B cell (primary cell): ENCODE measurements at places on chromosomes 7 and 10.
A peak's percentile ranks its signal among the peaks of the same experiment; 100 is the strongest.

- DNase-seq: no peak
Measured at GRCh38 chr7:34453150-34453549, 204.9 kb upstream of the NPSR1 start.

GRCh38 chr7:97022491-97023306 lies 1.9 kb downstream of the DLX5 start:
- DNase-seq: no peak

GRCh38 chr10:14751014-14751896 lies 23.4 kb downstream of the FAM107B start:
- peak; percentile 85 for DNase-seq

GRCh38 chr7:135960709-135961451 lies 16.3 kb downstream of the MTPN start:
- no peak for DNase-seq

- DNase-seq: no peak
Measured at GRCh38 chr7:85659364-85659763, 472.5 kb upstream of the SEMA3D start.

DNA sequence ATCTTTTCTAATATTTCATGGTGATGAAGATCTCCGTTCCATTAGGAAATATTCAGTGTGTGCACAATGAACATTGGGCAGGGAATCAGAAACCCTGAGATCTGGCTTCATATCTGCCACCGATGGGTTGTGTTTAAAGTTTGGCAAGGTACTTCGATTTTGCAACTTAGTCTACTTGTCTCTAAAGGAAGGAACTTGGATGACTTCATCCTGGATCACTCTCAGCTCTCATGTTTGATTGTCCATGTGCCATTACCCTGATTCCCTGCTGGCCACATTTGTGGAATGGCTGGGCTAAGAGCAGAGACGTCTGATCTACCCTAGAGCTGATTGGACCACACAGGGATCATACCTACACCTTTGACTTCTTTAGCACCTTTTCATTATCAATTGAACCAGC lies 177.0 kb upstream of the KMT2E start:
- DNase-seq: no peak

- DNase-seq: no peak
Measured at GRCh38 chr7:127810696-127811660, 159.0 kb downstream of the SND1 start.

DNA sequence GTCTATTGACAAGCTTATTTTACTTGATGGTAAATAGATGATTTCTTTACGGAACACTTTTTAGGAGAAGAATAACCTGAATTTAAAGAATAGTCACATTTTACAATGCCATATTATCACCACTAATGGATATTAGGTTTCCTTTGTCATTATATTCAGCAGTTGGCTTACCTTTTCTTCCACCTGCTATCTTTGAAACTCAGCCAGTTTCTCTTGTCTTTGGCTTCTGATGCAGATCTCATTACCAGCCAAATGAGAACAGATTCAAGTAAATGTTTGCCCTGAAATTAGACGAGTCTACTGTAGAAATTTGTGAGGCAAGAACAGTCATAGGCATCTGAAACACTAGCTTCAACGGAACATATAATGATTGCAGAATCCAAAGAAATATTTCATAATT lies 85.5 kb upstream of the OIT3 start:
- DNase-seq: no peak

DNA sequence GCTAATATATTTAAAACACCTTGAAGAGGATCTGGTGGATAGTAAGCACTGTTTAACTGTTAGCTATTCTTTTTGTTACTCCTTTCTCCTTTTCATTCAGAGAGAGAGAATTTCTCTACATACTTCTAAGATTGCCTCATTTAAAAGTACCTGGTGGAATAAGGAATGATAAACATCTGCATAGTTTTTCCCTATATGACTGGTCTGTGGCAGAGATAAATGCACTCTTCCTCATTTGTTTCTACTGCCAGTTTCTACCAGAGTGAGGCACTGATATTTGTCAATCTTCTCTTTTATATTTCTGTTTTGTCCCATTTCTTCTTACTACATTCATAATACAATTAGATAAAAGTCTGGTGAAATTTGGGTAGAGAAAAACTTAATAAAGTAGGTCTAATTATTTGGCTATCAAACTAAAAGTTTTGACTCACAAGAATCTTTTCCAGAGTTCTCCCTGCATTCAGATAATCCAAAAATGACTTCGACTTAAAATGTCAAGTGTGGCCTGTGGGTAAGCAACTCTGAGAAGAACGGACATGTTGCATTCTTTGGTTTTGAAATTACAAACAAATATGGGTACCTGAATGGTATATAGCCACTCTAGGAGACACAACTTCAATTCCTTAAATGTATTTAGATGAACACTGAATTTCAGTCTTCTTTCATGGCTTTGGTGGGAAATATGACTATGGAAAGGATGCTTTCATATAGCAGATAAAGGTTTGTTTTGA lies 38.8 kb downstream of the RNLS start:
- no peak for DNase-seq

- DNase-seq: no peak
Measured at GRCh38 chr10:93103953-93104352, 30.3 kb downstream of the CYP26A1 start.

DNA sequence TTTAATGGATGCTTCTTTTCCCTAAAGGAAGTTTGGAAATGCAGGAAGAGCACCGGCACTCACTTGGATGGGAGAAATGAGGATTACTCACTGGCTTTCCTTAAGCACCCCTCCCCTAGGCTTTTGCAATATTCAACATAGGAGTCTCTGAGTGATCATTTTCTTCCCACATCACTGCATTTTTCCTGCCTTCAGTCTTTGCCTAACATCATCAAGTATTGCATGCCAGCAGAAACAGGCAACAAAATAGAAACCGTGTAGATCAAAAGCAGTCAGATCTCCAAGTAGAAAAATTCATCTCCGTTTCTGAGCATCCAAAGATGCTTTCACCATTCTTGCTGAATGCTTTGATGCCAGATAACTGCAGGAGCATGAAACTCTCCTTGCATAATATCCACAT lies 119.9 kb downstream of the ADCYAP1R1 start:
- no peak for DNase-seq

GRCh38 chr10:104262055-104262454 lies 6.9 kb upstream of the GSTO2 start:
- DNase-seq: no peak

GRCh38 chr7:127959770-127960169 lies 71.5 kb downstream of the LRRC4 start:
- no peak for DNase-seq

DNA sequence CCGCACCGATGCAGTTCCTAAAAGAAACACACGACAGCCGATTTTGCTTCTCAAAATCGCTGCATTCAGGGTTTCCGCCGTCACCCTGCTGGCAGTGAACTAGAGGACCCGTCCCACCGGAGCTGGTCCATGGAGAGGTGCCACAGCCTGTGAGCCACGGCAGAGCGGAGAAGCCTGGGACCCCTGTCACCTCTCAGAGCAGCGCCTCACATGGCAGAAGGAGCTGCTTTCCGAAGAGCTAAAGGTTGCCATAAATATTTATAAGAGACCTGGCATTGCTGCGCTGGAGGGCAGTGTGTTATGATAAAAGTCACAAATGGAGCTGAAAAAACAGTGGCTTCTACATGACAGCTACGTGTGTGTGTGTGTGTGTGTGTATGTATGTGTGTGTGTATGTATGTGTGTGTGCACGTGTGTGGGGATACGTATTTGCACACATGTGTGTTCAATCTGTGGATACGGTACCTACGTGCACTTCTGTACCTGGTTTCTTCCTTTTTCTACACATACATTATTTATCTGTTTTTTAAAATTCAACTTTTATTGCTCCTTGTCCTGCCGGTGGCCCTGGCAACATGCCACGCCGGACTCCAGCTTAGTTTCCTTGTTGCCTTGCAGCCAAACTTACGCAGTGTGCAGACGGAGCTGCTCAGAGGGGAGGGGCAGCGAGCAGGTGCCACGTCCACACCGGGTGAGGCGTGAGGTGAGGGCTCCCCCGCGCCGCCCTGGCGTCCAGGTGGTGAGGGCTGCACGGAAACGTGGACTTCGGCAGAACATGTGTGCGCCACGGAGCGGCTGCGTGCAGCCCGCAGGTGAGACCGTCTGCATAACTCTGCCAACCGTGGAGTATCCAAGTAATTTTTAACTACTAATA lies 115.2 kb upstream of the PITRM1 start:
- no peak for DNase-seq

GRCh38 chr10:111560027-111560426 lies 483.2 kb downstream of the ADRA2A start:
- DNase-seq: no peak

GRCh38 chr10:4607681-4608080 lies 218.3 kb upstream of the AKR1E2 start:
- DNase-seq: no peak

DNA sequence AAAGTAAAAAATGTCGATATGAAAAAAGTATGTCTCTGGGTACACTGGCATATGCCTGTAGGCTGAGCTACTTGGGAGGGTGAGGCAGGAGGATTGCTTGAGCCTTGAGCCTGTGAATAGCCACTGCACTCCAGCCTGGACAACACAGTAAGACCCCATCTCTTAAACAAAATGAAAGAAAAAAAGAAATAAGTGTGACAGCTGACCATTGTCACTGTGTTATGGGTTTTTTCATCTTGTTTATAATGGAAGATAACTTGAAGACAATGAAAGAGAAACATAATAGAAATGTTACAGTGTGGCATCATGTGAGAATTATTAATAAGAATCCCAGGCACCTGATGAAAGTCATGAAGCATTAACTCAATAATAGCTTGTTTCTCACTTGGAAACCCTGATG lies 75.0 kb downstream of the APBB1IP start:
- DNase-seq: no peak

- no peak for DNase-seq
Measured at GRCh38 chr10:24703700-24704099, 20.0 kb downstream of the ARHGAP21 start.

DNA sequence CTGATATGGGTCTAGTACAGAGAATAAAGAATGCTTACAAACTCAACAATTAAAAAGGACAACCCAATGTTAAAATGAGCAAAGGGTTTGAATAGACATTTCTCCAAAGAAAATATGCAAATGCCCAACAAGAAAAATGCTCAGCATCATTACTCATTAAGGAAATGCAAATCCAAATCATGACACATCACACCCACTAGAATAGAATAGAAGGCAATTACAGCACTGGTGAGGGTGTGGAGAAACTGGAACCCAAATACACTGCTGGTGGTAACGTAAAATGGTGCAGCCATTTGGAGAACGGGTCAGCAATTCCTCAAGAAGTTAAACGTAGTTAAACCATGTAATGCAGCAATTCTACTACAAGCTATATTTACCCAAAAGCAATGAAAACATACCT lies 53.8 kb downstream of the KDM7A start:
- DNase-seq: no peak

DNA sequence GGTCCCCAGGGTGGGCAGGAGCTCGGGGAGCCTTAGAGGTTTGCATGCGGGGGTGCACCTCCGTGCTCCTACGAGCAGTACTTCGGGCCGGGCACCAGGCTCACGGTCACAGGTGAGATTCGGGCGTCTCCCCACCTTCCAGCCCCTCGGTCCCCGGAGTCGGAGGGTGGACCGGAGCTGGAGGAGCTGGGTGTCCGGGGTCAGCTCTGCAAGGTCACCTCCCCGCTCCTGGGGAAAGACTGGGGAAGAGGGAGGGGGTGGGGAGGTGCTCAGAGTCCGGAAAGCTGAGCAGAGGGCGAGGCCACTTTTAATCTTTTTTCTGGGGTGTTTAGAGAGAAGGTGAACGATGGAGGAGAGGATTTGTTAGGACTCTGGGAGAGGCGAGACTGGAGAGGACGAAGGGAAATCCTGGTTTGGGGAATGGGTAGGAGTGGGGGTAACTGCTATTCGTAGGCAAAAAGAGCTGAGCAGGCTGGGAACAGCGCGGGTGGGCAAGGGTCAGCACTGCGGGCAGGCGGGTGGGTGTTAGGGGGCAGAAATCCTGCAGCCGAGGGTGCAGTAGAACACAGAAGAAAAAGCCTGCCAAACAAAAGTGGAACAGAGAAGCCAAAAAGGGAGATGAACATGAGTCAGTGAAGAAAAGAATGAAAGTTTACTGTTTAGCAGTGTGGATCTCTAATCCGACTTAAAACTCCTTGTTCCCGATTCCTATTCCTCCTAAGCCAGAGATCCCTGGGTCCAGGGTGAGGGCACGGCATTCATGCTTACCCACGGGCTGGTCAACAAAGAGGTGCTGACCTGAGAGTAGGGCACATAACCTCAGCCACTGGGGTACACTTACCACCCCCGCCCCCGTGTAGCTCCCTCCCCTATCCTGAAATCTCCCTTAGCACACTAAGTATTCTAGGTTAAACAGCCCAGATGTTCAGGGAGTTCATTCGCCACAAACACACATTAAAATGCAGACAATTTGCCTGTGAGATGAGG lies 26.9 kb downstream of the PRSS2 start:
- DNase-seq: no peak

DNA sequence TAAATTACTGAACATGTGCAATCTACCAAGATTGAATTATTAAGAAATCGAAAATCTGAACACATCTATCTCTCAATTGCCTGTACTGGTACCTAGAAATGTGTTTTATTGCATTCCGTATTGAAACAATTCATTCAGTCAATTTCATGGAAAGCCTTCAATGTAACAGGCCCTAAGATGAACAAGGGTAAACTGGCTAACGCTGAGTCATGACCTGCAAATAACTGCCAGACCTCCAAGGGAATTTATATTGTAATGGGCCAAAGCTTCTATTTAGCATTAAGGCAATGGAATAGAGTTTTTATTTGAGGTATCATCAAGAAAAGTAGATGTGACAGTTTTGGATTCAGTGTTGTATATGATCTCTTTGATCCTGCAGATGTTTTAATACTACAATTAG lies 49.9 kb upstream of the CD36 start:
- DNase-seq: no peak

DNA sequence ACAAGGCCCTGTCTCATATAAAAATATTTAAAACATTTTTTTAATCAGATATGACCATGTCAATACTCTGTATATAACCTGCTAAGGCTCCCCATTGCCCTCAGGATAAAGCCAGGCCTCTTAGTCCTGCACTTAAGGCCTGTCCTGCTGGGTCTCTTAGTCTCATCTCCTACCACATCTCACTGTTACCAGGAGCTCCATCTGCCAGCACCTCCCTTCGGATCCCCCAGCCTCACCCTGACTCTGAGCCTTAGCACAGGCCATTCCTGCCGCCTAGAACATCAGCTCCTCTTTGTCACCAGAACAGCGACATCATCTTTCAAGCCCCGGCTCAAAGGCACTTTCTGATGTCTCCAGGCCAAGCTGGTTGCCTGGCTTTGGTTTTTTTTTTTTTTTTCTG lies 25.7 kb upstream of the GTF2IRD1 start:
- DNase-seq: no peak
